Caki2 (cell line): ENCODE measurements at places on chromosomes 6 and 20. TPM values are rescaled to one million over a fixed set of nuclear protein-coding genes. Genes with fewer than 3 reads are reported as not detected.

- DNase-seq = no peak
Measured at GRCh38 chr20:51732096-51732791, 35.9 kb downstream of the ATP9A start.

DNA sequence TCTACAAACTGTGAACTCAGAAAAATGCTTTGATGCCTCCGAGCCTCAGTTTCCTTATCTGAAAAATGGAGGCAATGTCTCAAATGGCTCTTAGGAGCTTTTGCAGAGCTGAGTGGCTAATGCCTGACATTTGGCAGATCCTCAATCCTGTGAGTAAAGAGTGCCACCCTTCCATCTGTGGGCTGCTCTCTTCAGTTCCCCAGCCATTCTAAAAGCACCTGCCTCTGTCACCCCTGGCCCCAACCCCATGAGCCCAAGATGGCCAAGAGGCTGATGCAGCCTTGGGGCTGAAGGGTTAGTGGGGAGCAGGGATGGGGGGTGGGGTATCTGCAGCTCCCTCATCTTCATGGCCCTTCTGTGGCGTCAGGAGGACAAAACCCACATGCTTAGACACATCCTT is 14.5 kb upstream of the GUCA1A start:
- DNase-seq = no peak

DNA sequence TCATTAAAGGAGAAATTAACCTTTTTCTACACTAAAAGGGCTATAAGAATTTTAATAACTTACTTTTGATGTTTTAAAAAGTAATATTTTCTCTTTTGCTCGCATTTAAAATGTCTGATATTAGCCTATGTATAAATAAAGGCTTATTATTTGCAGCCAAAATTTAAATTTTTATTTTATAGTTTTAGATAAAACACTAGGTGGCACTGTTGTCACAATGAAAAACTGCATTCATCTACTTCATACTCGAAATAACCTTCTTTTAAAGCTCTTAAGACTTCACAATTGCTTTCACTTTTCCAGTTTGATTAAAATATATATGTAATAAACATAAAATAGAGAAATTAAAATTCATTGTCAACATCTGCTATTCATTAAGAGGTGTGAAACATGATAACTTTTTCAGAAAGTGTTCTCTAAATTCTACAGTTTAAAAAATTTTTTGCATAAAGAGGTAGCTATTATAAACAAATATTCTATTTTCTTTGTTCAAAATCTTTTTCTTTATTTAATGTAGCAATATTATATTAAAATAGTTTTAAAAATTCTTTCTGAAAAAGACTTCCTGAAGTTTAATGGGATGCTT is 78.8 kb upstream of the DEFB112 start:
- DNase-seq = no peak

GRCh38 chr6:163663575-163663974 is 249.1 kb downstream of the QKI start:
- no peak for DNase-seq

DNA sequence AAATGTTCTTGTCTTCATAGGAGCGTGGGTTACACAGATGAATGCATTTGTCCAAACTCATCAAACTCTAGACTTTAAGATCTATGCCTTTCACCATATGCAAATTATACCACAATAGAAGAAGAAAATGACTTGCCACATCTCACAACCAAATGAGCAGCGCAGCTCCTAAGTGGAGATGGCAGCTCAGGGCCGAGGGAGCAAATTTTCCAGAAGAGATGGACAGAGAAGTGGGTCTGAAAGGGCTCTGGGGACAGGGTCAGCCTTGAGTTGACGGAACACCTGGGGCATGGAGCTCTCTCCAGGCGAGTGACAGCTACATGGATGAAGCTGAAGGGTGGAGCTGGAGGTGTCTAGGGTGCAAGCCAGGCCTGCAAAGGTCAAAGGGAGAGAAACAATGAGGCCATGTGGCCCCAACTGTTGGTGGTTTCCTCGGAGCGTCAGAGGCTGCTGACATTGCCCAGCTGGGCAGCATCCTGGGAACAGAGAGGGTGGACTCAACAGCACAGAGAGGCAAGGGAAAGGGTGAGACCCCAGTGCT is 228.3 kb downstream of the NRN1 start:
- DNase-seq = no peak

The CD83 gene
- 10.5 and 16.7 TPM in 2 replicates for total RNA-seq

The POU5F1 gene
- 0.09 and 26.0 TPM in 2 replicates for total RNA-seq

The CLVS2 gene
- total RNA-seq = not detected in 2 replicates

- no peak for DNase-seq
Measured at GRCh38 chr6:33412140-33413009, 1.6 kb downstream of the PHF1 start.

DNA sequence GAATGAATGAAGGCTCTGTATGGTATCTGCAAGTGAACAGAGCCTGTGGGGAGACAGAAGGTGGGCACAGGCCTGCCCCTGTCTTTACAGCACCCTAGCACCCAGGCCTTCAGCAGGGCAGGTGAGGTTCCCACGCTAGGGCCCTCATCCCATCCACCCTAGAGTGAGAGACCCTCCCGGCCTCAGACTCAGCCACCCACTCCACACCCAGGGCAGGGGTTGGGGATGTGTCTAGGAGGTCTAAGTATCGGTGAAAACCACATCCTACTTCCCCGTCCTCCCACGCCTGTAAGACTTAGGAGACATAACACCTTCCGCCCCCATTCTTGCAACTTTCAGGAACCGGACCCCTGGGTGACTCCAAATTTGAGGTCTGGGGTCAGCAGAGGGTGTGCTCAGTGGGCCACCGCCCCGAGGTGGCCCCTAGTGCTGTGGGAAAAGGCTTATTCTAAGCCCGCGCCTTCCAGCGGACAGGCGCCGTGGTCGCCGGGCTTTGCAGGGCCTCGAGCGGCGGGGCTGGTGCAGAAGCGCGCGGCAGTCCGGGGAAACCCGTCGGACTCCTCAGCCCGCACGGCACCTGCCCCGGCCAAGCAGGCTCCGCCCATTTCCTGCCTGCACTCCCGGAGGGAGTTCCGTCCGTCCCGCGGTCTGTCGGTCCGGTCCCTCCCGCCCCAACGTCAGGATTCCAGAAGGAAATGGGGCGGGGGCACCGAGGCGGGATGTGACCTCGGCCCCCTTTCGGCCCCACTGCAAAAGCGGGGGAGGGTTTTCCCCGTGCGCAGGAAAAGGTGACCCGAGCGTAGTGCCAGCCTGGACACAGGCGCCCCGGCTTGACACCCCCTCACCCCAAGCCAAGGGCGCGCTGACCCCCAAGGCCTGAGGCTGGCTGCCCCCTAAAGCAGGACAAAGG is 868 bp downstream of the SAMD10 start:
- peak; percentile 66 for DNase-seq

- no peak for DNase-seq
Measured at GRCh38 chr6:69735027-69735426, 61.8 kb downstream of the LMBRD1 start.

The SAMD10 gene
- 0.95 and 1.2 TPM in 2 replicates for total RNA-seq

GRCh38 chr20:11182720-11183119 is 508.9 kb upstream of the JAG1 start:
- no peak for DNase-seq

The HLA-DOB gene
- not detected in 2 replicates for total RNA-seq

DNA sequence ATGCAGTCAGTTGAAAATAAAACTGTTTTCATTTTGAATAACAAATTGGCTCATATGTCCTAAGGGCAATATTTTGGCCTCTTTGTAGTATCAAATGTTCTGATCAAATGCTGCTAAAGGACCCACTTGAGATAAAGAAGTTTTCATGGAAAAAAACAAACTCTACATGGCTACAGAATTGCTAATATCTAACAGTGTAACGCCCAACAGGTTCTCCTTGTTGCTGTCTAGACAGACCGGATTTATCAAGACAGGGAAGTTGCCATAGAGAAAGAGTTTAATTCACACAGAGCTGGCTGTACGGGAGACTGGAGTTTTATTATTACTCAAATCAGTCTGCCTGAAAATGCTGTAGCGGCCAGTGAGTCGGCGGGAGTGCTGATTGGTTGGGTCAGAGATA is 19.4 kb upstream of the MAN1A1 start:
- DNase-seq = no peak

DNA sequence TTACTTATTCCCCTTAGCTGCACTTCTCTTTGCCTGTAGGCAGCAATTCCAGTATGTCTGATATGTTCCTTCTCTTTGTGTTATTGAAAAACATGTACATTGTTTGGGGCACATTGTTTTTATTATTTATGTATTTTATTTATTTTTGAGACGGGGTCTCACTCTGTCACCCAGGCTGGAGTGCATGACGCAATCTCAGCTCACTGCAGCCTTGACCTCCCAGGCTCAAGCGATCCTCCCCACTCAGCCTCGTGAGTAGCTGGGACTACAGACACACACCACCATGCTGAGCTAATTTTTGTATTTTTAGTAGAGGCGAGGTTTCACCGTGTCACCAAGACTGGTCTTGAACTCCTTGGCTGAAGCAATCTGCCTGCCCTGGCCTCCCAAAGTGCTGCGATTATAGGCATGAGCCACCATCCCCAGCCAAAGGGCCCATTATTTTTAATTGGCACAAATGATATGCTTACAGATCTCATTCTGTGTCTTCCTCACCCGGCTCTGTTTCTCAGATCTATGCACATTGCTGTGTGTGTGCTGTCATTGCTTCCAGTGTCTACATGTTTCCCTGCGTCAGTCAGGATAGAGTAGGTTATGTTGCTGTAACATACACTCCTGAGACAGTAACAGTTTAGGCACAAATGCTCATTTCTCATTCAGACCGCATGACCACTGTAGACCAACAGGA is 54.1 kb upstream of the NELFCD start:
- DNase-seq = no peak

DNA sequence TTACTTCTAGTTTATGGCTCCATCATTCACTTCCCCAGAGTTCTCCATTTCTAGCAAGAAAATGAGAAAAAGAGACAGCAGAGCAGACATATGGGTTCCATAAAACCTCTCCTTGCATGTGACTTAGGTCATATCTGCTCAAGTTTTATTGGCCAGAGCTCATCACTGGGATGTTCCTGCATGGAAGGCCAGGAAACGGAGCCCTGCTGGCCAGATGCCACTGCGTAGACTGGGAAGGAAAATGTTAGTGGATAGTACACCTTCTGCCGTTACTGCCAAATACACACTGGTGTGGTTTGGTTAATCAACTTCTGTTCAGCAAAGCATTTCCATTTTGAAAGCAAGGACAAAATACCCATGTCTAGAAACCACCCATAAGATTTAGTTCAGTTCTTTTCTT is 220.6 kb upstream of the TSHZ2 start:
- DNase-seq = no peak

GRCh38 chr20:31260326-31260932 is 3.0 kb downstream of the DEFB115 start:
- peak; percentile 45 for DNase-seq

GRCh38 chr6:116238083-116238482 is 15.8 kb downstream of the TSPYL4 start:
- no peak for DNase-seq

DNA sequence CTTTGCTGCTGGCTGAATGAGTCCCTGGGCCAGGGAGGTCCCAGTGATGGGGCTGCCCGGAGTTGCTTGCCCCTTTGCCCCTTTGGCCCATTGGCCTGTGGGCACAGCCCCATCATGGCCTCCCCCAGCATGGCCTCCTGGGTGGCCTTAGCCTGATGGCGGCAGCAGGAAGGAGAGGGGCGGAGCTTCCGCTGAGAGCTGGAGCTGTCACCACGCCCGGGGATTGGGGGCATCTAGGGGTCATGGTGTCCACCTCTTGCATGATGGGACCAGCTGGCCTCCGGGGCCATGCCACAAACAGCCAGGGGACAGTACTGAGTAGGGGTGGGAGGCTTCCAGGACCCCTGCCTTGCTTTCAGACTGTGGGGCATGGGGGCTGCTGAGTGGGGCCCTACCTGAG is 31.5 kb upstream of the GATA5 start:
- no peak for DNase-seq

- DNase-seq = no peak
Measured at GRCh38 chr6:151629791-151630190, 136.0 kb downstream of the CCDC170 start.

GRCh38 chr6:13228264-13229204 is 99.8 kb downstream of the TBC1D7 start:
- DNase-seq = no peak

The GTSF1L gene
- total RNA-seq = not detected in 2 replicates

GRCh38 chr6:106039897-106040592 is 46.1 kb upstream of the PRDM1 start:
- no peak for DNase-seq

The HLA-DQB1 gene
- total RNA-seq = not detected in 2 replicates

The GRIK2 gene
- total RNA-seq = 0.03 TPM in 1 of 2 replicates, not detected in the other

DNA sequence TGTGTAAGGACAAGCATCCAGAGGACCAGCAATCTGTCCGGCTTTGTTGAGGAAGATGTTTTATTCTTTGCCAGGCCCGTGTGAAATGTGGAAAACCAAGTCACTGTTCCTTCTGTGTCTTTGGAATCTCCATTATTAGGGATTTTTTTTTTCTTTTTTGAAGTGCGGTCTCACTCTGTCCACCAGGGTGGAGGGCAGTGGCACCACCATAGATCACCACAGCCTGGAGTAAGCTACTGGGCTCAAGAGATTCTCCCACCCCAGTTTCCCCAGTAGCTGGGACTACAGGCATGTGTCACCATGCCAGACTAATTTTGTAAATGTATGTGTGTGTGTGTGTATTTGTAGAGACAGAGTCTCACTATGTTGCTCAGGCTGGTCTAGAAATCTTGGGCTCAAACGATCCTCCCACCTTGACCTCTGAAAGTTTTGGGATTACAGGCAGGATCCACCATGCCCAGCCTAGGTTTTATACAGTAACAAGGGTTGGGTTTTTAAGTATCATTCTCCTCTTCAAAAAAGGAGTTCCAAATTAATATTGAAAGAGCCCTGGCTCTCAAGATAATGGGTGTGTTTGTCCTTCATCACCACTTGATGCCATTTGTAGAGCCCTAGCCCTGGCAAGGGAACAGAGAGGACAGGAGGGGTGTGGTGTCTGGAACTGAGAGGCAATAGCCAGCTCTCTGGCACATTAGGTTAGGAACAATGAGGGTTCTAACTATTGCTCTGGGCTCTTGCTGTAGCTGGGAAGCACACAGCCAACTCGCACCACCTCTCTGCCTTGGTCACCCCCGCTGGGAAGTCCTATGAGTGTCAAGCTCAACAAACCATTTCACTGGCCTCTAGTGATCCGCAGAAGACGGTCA is 3.1 kb downstream of the LAMP5 start:
- DNase-seq = no peak

GRCh38 chr6:75308250-75308988 is 23.8 kb upstream of the TMEM30A start:
- DNase-seq = no peak

GRCh38 chr6:7899889-7900213 is 10.7 kb downstream of the TXNDC5 start:
- no peak for DNase-seq

The SLC17A1 gene
- 0.24 and 0.64 TPM in 2 replicates for total RNA-seq

GRCh38 chr20:59074456-59074855 is 31.9 kb upstream of the PRELID3B start:
- no peak for DNase-seq

GRCh38 chr6:153312634-153313033 is 181.6 kb upstream of the RGS17 start:
- DNase-seq = peak; percentile 32

GRCh38 chr6:20349225-20349624 is 52.5 kb upstream of the E2F3 start:
- no peak for DNase-seq

The CCN6 gene
- total RNA-seq = not detected in 2 replicates

The SOD2 gene
- 30.8 and 32.6 TPM in 2 replicates for total RNA-seq

The FAM209B gene
- not detected in 2 replicates for total RNA-seq

- no peak for DNase-seq
Measured at GRCh38 chr20:37256286-37256685, 5.3 kb downstream of the GHRH start.
